ENCODE measurements at places on chromosomes 4 and X. TPM values are rescaled to one million over a fixed set of nuclear protein-coding genes. Genes with fewer than 3 reads are reported as not detected.

The SCML2 gene
- 0.71 TPM for total RNA-seq

The USP17L19 gene
- total RNA-seq: not detected

The CSAG2 gene
- total RNA-seq: not detected

The FRMPD4 gene
- 2.4 TPM for total RNA-seq

The PNMA3 gene
- total RNA-seq: 0.28 TPM

The GPC3 gene
- 1.9 TPM for total RNA-seq

The MAGED4B gene
- total RNA-seq: 38.0 TPM

The MAGEA11 gene
- total RNA-seq: 0.09 TPM

The MAGEA1 gene
- total RNA-seq: 0.14 TPM

The UGT2B7 gene
- total RNA-seq: not detected

The PI4K2B gene
- total RNA-seq: 17.1 TPM

The SUPT20HL1 gene
- 0.14 TPM for total RNA-seq

The ITM2A gene
- total RNA-seq: 0.14 TPM

The BTC gene
- 0.43 TPM for total RNA-seq

The FAM149A gene
- 7.0 TPM for total RNA-seq

The DLG3 gene
- total RNA-seq: 16.7 TPM

Data from smooth muscle cell of bladder (primary cell).